GM04503 (cell line): ENCODE measurements at places on chromosomes 1 and 21.

DNA sequence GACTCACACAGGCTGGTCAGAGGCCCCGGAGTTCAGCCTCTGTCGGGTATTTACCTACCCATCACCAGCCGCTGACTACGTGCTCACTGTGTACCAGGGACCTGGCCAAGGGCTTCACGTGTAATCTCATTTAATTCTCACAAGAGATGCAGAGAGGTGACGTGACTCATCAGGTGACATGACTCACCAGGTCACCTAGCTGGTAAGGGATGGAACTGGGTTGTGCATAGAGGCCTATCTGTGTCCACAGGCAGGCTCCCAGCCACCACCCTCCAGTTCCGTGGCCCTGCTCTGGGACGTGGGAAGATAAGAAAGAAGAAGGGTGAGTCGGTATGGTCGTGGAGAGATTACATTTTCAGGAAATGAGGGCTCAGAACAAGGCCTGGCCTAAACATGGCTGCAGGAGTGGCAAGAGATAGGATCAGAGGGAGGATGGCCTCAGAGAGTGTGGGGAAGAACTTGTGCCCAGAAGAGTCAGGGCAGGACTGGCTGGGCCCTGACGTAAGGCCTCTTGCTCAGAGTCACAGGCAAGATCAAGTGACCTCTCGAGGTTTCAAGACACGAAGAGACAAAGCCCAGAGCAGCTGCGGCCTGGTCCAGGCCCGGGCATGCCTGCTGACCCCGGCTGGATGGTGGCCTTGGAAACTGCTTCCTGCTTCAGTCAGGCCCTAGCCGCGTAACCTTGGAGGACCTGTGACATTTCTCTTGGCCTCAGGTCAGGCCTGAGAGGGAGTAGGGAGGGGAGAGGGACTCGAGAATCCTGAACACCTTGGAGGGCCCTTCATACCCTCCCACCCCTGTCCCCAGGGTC lies 52.7 kb upstream of the WASF2 start:
- DNase-seq, result no peak

GRCh38 chr1:2248127-2248826 lies 20.2 kb downstream of the SKI start:
- DNase-seq, result no peak

DNA sequence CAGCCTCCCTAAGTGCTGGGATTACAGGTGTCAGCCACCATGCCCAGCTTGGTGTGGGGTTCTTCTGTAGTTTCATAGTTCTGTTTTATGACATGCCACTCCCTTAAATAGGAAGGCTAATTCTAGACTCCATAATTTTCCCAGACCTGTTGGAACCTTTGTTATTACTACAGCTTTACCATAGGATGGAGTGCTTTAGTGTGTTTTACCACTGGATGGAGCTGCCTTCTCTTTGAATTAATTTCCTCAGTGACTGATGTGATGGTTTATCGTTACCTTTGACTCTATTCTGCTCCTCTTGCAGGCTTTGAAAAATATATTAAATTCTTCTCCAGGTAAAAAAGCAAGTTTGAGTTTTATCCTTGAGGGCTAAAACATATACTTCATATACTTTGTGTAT lies 84.6 kb upstream of the NEK7 start:
- DNase-seq, result no peak

DNA sequence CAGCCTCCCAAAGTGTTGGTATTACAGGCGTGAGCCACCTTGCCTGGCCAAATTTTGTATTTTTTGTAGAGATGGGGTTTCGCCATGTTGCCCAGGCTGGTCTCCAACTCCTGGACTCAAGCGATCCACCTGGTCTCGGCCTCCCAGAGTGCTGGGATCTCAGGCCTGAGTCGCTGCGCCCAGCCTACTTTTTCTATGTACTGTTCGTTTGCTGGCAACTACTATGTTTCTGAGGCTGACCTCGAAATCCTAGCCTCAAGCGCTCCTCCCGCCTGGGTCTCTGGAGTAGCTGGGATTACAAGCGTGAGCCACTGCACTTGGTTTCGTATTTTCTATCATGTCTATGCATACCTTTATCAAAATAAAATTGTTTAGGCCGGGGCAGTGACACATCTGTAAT lies 675 bp upstream of the TEKT2 start:
- DNase-seq, result no peak

DNA sequence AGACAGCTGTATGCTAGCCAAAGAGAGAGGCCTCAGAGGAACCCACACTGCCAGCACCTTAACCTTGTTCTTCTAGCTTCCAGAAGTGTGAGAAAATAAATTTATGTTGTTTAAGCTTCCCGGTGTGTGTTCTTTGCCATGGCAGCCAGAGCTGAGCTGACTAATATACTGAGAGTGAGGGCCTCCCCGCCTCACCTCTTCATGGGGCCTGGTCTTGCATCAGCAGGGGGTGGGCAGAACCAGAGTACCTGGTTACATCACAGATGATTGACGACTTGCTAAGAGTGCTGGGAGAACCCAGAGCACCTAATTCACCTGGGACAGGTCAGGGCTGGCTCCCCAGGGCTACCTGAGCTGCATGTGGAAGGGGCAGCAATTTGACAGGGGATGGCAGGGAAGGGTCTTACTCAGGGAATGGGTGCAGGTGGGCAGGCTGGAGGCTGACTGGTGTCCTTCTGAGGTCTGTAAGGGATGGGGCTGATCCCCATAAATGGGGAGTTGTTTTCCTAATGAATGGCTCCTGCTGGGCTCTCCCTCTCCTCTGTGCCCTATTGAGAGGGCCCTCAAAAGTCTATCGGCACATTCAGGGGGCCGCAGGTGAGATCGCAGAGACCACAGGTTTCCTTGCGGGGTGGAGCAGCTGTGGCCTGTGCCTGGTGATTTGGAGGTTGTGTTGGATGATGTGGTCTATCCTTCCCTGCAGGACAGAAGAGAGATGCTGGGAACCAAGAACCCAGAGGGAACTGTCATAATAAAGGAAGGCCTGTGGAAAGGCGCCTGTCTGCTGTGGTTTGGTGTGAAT lies 60.6 kb upstream of the ETV3 start:
- no peak for DNase-seq

DNA sequence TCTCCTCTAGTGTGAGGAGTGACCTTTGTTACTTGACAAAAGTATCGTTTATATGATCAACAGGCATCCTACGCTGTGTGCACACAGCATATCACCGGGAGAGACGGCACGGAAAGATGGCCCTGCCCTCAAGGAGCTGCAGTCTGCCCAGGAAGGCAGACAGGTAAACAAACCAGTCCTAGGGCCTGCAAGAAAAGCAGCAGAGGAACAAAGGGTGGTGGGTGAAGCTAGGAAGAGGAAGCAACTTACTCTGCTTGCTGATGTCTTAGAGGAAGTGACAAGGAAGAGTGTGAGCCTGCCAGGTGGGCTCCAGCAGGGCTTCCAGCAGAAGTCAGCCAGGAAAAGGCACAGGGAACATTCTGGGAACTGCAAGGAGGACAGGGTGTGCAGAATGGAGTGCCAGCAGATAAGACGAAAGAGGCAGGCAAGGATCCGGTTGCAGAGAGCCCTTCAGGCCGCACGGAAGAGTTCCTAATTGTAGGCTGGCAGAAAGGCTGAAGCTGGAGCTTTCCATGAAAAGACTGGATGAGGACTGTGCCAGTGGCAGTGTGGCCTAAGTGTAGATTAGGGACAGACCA lies 106.7 kb downstream of the SLC45A1 start:
- DNase-seq, result no peak
